ENCODE measurements at places on chromosomes 16 and 17.

DNA sequence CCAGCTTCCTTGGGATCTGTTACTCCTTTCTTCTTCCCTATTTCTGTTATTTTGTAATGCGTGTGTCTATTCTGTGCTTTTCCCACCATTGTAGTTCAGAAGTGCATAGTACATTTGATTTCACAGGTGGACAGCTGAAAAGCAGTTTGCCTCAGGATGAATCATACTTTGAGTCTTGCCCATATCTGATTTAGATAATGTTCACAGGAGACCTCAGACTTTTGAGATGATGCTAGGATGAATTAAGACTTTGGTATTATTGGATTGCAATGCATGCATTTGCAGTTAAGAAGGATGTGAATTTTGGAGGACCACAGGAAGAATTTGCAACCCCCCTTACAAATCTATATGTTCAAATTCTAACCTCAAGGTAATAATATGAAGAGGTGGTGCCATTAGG is 769.6 kb downstream of the CDH11 start:
- DNase-seq, result no peak

GRCh38 chr16:69909760-69910159 is 41.4 kb upstream of the CLEC18A start:
- no peak for DNase-seq

DNA sequence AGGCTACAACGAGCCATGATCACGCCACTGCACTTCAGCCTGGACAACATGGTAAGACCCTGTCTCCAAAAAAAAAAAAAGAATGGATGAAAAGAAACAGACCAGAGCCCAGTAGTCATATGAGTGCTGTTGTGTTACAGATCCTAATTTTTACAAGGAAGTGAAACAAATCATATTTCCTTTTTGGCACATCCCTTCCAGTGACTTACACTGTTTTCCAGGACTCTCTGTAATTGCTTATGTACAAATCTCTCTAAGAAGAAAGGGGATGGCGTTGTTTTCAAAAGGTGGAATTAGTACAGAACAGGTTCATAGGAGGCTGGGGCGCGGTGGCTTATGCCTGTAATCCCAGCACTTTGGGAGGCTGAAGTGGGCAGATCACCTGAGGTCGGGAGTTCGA is 19.8 kb upstream of the ZNF594 start:
- no peak for DNase-seq

- peak; percentile 67 for DNase-seq
Measured at GRCh38 chr17:42683407-42684034, 1.2 kb downstream of the CNTNAP1 start.

DNA sequence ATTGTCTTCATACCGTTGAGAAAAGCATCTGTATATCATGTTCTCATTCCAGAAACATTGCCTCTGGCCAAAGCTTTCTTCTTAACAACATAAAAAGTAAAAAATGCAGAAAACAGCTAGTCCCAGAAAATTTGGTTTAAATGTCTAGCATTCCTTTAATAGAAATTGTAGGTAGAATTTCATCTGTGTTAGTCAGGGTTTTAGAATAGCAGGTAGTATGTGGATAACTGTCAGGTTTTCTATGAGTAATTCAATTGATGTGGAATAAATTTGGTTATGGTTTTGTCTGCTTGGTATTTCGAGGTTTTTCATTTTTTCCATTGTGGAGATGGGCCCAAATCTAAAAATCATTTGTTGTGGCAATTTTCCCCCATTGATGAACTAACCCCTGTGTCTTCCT is 616.7 kb downstream of the KCNJ2 start:
- no peak for DNase-seq

GRCh38 chr16:25110387-25110947 is 1.1 kb upstream of the LCMT1 start:
- no peak for DNase-seq

DNA sequence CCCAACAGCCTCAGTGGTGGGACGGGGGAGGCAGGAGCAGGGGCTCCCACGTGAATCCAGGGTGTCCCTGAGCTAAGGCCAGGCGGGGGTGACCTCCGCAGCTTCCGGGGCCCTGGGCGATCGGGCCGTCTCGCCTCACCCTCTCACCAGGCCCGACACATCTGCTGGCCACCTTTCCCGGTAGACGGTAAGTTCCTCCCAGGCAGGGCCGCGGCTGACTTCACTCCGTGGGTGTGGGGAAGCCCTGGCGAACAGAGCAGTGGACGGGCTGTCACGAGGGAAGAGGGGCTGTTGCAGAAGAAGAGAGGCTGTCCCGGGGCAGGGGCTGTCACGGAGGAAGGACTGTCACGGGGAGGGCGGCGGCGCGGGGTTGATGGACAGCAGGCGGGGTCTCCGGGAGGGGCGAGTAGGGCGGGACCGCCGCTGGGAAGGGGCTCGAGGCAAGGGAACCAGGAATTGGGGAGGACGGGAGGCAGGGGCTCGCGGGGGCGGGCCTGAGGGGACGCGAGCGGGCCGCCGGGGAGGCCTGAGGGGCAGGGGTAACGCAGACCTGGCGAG is 498 bp downstream of the PKMYT1 start:
- peak; percentile 56 for DNase-seq

DNA sequence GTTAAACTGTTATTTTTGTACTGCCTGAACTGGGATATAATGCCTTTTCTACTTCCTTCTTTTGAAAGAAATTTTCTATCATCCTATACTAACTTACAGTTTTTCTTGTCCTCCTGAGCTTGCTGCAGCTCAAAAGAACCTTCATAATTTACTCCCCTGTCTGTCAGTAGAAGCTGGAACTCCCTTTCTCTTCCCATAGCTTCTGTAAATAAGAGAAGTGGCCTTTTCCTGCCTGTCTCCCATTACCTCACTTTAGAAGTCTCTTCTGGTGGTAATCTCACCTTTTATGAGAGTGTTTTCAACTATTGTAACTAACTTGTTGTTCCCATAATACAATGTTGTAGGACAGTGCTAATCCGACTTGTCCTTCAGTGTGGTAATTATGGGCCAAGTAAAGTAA is 246.7 kb upstream of the TBX2 start:
- DNase-seq, result no peak

GRCh38 chr17:8384801-8385378 is 1.9 kb upstream of the RPL26 start:
- DNase-seq, result no peak

DNA sequence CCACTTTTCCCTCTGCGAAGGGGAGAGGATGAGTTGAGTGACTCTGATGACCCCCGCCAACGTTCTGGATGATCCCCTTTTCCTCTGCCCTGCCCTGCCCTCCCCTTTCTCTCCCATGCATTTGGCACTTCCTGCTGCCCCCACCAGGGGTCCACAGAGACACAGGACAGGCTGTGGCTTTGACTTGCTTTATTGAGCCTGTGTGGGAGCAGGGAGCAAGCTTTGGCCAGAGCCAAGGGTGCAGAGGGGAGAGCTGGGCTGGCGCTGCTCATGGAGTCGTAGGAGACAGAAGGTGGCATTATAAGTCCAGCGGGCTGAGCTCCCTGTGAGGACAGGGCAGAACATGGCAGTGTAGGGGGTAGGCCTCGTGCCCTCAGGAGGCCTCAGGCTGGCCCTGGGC is 1.6 kb downstream of the PPY start:
- no peak for DNase-seq

GRCh38 chr17:59266745-59267144 is 46.4 kb downstream of the GDPD1 start:
- no peak for DNase-seq

GRCh38 chr16:9205661-9206060 is 114.2 kb downstream of the HAPSTR1 start:
- DNase-seq, result no peak

DNA sequence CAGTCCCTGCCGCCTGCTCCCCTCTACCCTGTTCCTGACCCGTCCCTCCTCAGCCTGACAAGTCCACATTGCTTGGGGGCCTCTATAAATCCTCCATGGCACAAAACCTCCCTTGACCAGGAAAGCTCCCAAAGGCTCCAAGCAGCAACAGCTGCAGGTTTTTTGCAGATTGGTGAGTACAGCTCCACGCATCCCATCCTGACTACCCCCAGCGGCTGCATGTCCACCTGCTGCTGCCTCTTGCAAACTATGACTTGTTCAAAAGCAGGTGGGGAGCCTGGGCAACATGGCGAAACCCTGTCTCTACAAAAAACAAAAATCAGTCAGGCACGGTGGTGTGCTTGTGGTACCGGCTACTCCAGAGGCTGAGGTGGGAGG is 122.8 kb downstream of the ANKRD11 start:
- DNase-seq, result peak; percentile 44

DNA sequence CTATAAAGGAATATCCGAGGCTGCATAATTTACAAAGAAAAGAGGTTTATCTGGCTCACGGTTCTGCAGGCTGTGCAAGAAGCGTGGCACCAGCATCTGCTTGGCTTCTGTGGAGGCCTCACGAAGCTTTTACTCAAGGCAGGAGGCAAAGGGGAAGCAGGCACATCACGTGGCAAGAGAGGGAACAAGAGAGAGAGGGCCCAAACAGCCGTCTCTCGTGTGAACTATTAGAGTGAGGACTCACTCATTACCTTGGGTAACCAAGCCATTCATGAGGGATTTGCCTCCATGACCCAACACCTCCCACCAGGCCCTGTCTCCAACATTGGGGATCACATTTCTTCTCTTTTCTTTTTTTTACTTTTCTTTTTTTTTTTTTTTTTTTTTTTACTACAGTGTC is 7.5 kb upstream of the ALKBH5 start:
- no peak for DNase-seq

- DNase-seq, result no peak
Measured at GRCh38 chr17:31061678-31062077, 33.1 kb upstream of the NF1 start.

- DNase-seq, result no peak
Measured at GRCh38 chr17:56313201-56313600, 159.9 kb downstream of the ANKFN1 start.

DNA sequence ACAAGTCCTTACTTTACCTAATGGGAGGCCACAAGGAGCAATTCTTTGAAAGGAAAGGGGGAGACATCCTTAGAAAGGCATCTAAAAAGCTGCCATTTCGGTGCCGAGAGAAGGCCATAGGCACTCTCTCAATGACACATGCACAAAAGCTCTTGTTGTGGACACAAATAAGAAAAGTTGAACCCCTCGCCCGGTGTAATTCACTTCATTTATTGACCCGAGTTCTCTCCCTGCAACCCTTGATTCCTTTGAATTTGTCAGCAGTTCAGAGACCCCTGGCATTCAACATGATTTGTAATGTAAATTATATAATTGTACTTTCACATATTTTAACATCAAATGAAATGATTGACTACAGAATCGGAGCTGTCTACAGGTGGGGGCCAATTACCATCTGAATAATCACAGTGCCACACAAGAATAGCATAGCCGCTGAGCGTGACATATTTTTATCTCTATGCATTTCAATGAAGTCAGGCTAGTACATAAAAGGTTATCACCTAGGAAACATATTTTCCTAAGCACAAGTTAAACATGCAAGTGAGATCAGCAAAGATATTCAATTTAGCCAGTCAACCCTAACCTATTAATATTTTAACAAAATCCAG is 66.7 kb downstream of the IRX6 start:
- DNase-seq, result no peak

DNA sequence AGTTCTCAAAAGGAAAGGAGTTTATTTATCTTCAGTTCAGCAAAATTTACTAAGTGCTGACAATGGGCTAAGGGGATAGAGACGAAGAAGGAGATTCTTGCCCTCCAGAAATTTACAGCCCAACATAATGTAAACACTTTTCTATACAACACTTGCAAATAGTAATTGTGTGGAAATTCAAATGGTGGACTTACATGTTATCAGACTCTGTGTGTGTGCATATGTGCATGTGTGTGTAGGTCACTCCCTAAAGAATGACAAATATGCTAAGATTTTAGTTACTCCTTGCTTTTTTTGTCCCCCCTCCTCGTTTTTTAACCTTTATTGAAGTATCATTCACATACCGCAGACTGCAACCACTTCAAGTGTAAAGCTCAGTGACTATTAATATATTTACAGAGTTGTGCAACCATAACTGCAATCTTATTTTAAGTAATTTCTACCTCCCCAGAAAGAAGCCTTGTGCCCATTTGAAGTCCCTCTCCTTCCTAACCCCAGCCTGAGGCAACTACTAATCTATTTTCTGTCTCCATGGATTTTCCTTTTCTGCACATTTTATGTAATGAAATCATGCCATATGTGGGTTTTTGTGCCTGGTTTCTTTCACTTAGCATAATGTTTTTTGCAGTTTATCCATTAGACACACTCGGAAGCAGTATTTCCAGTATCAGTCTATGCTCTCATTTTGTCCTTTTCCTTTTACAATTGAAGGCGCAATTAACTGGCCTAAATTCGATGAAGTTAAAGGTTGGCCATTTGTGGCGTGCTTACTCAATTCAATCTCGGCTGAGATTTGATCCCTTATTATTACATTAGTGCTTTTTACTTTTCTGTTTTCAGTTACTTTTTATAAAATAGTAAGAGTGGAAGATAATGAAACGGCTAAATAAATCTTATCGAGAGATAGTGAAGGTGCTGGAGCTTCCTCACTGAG is 318.4 kb downstream of the HAPSTR1 start:
- no peak for DNase-seq

DNA sequence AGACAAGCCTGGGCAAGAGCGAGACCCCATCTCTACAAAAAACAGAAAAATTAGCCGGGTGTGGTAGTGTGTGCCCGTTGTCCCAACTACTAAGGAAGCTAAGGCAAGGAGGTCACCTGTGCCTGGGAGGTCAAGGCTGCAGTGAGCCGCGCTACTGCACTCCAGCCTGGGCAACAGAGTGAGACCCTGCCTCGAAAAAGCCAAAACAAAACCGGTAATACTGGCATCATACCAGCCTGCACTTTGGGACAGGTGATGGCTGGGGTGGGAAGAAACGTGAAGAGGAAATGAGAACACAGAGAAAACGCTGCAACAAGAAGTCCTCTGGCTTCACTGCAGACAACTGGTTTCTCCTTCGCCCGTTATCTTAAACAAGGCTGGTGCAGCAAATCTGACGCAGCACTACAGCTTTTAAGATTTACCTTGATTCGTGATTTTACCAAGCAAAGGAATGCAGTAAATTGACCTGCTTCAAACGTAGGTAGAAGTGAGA is 725 bp upstream of the CASC3 start:
- DNase-seq, result no peak

- peak; percentile 44 for DNase-seq
Measured at GRCh38 chr17:33038740-33039139, 47.1 kb downstream of the SPACA3 start.

DNA sequence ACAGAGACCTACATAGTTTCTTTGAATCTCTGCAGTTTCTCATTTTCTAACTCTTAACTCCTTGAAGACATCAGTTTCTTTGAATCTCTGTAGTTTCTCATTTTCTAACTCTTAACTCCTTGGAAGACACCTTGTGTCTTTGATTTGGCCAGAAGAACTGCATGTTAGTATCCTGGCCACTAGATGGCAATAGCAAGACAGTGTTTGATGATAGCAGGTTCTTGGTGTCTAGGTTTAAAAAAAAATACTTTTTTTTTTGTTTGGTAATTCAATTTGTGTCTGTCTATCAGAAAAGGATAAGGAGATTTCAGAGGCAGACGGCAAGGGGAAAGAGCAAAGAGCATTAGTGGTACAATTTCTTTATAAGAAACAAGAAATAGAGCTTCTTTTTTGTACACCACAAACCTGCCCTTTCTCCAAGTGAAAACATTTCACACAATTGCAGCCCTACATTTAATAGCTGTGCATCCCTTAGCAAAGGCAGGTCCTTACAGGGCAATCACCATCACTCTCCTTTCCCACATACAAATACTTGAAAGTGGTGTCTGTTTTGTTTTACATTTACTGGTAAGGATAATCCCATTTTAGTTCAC is 1324.9 kb upstream of the CDH8 start:
- no peak for DNase-seq
